ENCODE measurements at places on chromosomes 4 and X.

DNA sequence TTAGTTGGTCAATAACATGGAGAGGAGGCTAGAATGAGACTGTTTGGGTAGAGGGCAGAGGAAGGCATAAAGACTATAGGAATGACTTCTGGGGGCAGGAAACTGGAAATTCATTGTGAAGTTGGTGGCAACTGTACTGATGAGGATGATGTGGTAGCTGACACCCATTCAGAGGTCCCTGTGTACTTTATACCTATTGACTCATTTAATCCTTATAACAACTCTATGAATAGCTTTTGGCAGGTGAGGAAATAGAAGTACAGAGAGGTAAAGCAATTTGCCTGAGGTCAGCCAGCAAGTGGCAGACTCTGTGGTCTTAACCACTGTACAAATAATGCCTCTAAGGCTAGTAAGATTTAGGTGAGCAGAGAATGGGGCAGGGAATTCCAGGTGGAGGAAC is 100.1 kb downstream of the GATB start:
- DNase-seq = no peak

- no peak for DNase-seq
Observed at GRCh38 chr4:128221586-128221985, 66.0 kb downstream of the PGRMC2 start.

DNA sequence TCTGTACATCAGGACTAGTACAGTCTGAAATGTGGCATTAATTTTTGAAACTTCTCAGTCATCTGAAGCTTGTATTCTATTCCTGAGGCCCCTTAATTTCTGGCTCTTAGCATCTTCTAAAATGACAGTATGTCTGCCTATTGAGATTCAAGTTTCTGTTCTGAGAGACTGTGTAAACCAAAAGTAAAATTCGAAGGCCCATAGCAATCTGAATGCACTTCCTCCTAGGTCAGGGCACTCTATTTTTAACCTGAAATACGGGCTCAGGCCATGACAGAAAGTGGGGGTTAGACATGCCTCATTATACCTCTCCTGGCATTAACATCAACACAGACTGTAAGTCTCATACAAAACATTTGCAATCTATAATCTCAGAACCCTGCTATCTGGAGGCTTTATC is 584.4 kb downstream of the KLHL4 start:
- DNase-seq = no peak

DNA sequence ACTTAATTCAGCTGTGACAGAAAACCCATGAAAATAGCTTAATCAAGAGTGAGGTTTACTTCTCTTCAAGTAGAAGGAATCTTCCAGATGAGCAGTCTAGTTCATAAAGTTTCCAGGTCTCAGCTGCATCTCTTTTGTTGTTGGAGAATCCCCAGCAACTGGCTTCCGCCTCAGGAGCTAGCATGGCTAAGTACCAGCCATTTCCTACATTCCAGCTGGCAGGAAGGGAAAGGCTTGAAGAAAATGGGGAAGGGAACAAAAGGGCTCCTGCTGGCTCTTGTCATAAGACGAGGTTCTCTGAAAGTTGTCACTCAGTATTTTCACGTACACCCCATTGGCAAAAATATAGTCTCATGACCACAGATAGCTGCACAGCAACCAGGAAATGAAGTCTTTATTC is 27.3 kb upstream of the TRIM2 start:
- DNase-seq = no peak

- no peak for DNase-seq
Observed at GRCh38 chr4:185371702-185372101, 24.0 kb downstream of the LRP2BP start.

DNA sequence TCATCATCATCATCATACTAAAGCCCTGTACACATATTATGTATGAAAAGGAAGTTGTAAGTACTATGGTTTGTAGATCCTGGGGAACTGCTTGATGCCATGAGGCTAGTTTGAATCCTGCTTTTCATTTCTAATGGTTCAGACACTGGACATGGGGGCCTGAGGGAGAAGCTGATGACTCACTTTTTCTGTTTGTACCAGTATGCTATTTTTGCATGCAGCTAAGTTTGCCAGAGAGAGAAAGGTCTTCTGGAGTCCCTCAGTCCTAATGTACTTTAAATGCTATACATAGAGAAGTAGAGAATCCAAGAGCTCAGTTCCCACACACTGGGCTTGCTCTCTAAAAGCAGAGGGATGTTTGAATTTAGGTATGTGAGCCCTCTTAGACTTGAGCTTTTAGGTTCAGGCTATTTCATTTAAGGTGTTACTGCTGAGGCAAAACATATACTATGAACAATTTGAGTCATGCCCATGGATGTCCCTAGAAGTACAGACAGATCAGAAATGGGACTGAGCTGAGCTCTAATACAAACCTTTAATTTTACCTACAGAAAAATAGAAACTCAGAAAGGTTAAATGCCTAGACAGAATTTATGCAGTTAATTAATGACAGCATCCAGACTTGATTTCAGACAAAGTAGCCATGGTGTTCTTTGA is 17.6 kb upstream of the HS3ST1 start:
- DNase-seq = no peak

GRCh38 chr4:186161138-186161537 is 30.2 kb upstream of the CYP4V2 start:
- DNase-seq = no peak

DNA sequence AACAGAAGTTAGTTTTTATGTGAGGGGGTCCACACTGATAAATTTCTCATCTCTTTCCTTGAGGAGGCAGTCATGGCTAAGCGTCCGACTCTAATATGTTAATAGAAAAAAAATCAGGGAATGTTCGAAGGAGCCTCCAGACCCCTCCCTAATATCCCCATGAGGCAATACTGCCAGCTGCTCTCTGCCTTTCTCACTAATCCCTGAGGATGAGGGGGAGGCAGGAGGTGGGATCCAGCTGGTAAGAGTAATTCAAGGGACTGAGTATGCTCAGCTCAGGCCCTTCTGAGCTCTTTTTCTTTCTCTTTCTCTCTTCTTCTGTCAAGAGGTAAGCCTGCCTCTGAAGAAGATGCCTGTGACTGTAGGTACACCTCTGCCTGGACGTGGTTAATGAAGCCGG is 51.7 kb downstream of the PIR start:
- peak; percentile 12 for DNase-seq

DNA sequence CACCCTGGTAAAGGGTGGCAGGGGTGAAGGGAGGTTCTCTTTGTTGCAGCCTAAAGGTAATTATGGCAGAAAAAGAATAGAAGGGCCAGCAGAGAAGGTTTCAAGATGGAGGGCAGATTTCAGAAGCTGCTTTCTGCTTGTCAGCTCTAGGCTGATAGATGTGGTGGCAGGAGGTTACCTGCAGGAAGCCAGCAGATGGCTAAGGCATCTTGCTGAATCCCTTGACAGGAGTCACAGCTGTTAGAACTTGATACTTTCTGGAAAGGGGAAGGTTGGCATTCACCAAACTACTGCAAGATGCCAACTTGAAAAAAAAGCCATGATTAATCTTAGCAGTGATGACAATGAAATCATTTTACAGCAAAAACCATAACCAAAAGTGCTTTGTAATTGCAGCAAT is 69.5 kb upstream of the CBLL2 start:
- peak; percentile 15 for DNase-seq

DNA sequence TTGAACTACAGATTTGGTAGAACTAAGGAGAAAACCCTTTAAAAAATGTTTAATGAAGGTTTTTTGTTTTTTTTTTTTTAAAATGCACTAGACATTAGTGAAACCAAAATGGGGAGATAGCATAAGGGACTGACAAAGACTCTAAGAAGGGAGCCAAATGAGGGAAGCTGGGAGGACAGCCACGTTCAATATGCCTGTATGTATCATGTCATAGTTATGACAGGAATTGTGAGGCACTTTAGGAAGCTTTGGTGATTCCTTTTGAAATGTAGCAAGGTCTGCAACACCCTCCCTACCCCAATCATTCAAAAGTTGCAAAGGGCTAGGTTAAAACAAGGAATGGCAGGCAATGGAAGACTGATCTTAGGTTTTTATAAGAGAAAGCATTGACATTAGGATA is 526.0 kb downstream of the TLL1 start:
- DNase-seq = no peak

- DNase-seq = no peak
Observed at GRCh38 chrX:1679238-1679637, 64.4 kb downstream of the ASMT start.

DNA sequence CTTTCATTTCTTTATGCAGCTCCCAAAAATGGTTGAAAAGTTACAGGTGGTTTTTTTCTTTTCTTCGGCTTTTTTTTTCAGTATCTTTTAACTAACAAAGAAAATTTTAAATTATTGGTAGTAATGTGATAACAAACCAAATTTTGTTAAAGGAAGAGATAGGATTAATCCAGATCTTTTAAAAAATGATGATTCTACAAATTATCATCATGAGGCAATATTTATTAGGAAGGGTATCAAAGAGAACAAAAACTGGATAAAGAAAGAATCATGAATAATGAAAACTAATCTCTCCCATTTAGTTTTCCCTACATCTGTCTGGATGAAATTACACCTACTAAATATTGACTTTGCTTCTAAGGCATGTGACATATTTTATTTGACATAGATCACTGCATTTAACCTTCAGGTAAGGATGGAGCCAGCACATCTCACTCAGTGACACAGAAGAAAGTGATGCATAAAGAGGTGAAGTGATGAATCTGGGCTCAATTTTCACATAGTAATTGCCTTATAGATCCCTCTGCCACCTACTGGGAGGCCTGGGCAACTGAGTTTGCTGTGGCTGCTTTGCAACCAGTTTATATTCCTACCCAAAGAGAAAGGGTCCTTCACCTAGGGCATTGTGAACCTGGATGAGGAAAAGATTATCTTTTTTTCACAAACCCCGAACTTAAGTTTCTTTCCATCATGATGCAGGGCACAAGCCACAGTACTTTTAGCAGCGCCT is 155.6 kb downstream of the HNRNPD start:
- DNase-seq = no peak

DNA sequence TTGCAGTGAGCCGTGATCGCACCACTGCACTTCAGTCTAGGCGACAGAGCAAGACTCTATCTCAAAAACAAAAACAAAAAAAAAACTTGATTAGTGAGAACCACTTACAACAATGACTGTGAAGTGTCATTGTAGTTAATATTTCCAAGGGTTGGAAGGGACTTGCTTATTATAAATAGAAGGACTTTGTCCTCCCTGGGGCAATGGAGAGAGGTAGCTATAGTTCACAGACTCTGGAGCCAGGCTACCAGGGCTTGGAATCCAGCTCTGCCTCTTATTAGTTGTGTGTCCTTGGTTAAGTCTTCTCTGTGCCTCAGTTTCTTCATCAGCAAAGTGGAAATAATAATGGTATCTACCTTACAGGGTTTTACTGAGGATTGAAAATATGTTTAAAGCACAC is 51.6 kb downstream of the TMEM150C start:
- DNase-seq = no peak

GRCh38 chr4:167745024-167745687 is 347.2 kb upstream of the ANXA10 start:
- DNase-seq = no peak

- DNase-seq = no peak
Observed at GRCh38 chr4:168541266-168541953, 44.6 kb downstream of the PALLD start.

- DNase-seq = no peak
Observed at GRCh38 chr4:132063829-132064228, 1085.3 kb upstream of the PCDH10 start.

DNA sequence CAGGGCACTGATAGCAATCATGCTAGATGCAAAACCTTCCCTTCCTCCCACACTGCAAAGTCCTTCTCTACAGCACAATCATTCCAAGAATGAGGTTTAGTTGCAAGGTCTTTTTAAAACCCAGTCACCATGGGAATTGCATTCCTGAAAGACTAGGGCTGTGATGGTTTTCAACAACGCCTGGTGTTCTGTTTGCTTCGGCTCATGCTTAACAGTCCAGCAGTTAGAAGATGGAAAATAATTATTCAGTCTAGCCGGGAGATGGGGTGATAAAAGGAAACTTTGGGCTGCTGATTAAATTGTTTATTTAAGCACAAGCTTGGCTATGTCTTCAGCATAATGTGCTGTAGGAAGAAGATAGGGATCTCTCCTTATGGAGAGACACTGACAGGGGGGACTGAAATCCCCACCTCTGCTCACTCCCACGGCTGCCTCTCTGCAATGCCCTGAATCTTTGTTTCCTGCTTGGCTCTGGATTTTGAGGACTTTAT is 211.4 kb downstream of the MID1IP1 start:
- no peak for DNase-seq

GRCh38 chr4:74931376-74931775 is 1.5 kb upstream of the PARM1 start:
- no peak for DNase-seq

GRCh38 chrX:136679531-136679930 is 31.6 kb downstream of the CD40LG start:
- no peak for DNase-seq

DNA sequence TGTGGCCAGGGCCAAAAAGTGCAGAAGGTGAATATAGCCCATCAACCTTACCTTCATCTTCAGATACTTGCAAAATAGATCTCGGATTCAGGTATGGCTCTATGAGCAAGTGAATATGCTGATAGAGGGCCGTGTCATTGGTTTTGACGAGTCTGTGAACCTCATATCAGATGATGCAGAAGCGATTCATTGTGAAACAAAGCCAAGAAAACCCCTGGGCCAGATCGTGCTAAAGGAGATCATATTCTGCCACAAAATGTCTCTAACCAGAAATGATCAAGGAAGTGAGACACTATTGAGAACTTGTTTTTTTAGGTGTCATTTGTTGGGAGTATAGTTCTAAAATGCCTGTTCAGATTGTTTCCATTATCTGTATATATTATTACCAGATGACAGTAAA is 48.3 kb downstream of the PDK3 start:
- no peak for DNase-seq

DNA sequence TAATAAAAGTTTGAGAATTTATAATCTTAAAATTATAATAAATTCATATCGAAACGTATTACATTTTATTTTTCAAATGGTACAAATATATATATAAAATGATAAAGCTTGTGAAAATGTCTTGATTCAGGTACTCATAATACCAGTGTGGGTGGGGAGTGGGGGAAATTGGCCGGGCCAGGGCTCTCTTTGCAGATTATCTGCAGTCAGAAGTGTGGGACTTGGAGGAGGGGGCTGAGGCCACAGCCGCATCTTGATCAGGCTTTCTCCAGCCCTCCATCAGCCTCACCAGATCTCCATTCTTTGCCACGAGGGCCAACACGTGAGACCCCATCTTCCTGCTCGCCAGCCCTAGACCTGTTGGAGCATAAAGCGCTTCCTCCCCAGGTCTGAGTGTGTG is 86.7 kb downstream of the STIM2 start:
- no peak for DNase-seq

GRCh38 chr4:99612704-99613103 is 38.1 kb downstream of the MTTP start:
- DNase-seq = no peak
